ENCODE measurements at places on chromosomes 6 and 20. TPM values are rescaled to one million over a fixed set of nuclear protein-coding genes. Genes with fewer than 3 reads are reported as not detected.

Gene GABRR2
- total RNA-seq = not detected

Gene NDRG3
- total RNA-seq = 59.5 TPM

Gene PPIL6
- total RNA-seq = 8.8 TPM

- DNase-seq = no peak
Observed at GRCh38 chr6:47680051-47680450, 18.3 kb upstream of the ADGRF4 start.

GRCh38 chr20:56453352-56453751 lies 15.1 kb upstream of the RTF2 start:
- no peak for DNase-seq

- DNase-seq = no peak
Observed at GRCh38 chr6:161305860-161306259, 32.0 kb upstream of the AGPAT4 start.

GRCh38 chr6:39218868-39219567 lies 10.3 kb downstream of the KCNK5 start:
- peak; percentile 67 for DNase-seq

GRCh38 chr20:50704971-50705370 lies 13.6 kb upstream of the RIPOR3 start:
- DNase-seq = no peak

GRCh38 chr6:3742076-3742425 lies 9.5 kb downstream of the PXDC1 start:
- DNase-seq = no peak

GRCh38 chr20:17958373-17959256 lies 10.0 kb downstream of the SNX5 start:
- DNase-seq = no peak

DNA sequence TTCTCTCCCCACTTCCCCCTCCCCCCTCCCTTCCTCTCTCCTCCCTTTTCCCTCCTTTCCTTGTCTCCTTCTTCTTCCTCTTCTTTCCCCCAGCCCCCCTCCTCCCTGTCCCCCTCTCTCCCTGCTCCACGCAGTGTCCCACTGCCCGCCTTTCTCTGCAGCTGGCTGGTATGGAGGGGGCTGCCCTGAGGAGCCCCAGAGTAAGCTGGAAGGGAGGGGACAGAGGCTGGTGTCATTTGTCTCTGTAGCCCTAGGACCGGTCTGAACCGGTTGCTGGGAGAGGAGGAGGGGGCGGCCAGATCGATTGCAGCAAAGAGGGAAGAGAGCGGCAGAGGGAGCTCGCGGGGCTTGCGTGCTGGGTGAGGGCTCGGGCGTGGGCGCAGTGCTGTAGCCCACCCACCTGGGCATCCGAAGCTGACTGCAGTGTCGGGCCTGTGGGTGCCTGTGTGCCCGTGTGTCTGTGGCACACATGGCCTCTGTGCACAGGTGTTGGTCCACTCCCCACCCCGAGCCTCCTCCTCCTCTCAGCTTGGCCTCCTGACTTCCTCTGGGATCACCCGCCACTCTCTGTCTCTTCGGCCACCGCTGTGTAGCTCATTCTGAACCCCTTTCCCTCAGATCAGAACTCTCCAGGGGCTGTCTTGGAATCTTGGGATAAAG lies 50.6 kb downstream of the SRC start:
- no peak for DNase-seq

DNA sequence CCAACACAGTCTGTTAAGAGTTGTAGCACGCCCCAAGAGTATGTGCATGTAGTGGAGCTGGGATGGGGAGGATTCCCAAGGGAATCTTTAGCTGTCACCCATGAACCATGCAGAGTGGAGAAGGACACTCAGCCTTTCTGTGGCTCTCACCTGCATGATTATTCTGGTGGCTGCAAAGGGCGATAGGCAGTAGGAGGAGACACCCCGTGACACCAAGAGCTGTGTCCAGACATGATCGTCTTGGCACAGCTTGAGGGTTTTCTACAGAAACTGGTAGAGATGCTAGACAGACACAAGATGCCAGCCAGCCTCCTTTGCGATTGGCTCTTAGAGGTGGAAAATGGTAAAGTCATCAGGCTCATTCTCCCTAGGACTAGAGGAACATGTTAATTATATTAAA lies 3.1 kb upstream of the CSE1L start:
- no peak for DNase-seq

- DNase-seq = peak; percentile 97
Observed at GRCh38 chr6:158026054-158026900, 44.6 kb downstream of the SYNJ2 start.

- DNase-seq = no peak
Observed at GRCh38 chr6:106517706-106518105, 111.6 kb downstream of the RTN4IP1 start.

GRCh38 chr6:6696867-6697531 lies 108.5 kb downstream of the LY86 start:
- peak; percentile 88 for DNase-seq

GRCh38 chr6:144006736-144007477 lies 1.2 kb downstream of the PLAGL1 start:
- DNase-seq = peak; percentile 9

GRCh38 chr6:143061597-143062385 lies 1.1 kb downstream of the AIG1 start:
- DNase-seq = no peak

GRCh38 chr6:141158740-141159139 lies 974.0 kb upstream of the GJE1 start:
- no peak for DNase-seq

DNA sequence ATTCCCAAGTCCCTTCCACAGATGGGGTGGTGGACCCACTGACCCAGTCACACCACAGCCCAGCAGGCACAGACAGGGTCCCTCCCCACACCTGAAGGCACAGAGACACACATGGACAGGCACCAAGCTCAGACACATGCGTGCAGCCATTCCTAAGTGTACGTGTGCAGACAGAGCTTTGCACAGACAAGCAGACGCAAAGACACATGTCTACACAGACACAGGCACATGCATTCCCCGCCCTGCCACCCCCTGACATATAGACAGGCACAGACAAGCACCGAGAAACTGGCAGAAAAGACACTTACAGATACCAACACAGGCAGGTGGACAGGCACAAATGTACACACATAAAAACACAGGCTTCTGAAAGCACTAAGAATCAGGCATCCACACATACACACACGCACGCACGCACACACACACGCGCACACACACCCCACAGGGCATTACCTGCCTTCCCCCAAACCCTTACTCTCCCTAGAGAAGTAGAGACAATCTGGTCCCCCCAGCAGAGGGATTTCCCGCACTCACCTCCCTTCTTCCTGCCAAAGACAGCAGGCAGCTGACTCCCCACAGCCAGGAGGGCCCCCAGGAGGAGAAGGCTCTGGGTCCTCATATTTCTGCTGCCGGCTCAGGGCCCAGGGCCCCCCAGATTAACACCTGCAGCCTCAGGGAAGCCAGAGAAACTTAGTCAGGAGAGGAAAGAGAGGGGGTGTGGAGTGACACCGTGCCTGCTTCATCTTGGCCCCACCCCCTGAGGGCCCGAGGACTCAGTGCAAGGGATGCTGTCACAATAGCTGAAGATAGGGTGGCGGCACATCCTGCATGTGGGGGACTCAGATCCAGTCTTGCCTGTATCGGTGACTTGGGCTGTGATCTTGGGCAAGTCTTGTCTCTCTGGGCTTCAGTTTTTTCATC lies at the start of gene WFDC5:
WFDC5 (minus strand) TSS at position 710 of the 921 bp plus-strand sequence; CDS start at position 619, 91 bp downstream.
- DNase-seq = no peak

- peak; percentile 12 for DNase-seq
Observed at GRCh38 chr20:32114305-32114960, 4.9 kb downstream of the TM9SF4 start.

GRCh38 chr6:167898673-167899311 lies 72.1 kb downstream of the AFDN start:
- DNase-seq = no peak

DNA sequence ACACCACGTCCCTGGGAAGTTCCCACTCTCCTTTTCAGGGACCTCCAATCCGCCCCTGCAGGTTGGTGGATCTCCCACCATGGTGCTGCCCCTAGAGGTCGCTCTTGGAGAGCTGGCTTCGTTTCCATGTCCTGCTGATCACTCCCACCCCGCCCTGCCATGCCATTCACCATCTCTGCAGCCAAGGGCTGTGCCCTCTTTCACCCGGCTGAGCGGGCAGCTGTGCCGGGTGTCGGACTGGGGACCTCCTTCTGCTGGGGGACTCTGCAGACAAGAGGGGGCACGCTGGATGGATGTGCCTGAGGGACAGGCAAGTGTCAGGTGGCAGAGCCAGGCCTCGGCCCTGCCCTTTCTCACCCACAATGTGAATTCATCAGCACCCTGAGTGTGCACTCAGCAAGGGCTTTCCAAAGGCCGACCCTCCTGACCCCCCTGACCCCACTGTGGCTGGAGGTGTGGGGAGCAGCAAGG lies 347.0 kb downstream of the CDH4 start:
- DNase-seq = no peak

GRCh38 chr6:42690151-42690702 lies 32.2 kb downstream of the PRPH2 start:
- no peak for DNase-seq

GRCh38 chr6:41348934-41349333 lies 13.5 kb downstream of the NCR2 start:
- DNase-seq = no peak

GRCh38 chr6:133891149-133891926 lies 2.4 kb downstream of the TCF21 start:
- peak; percentile 85 for DNase-seq

- DNase-seq = no peak
Observed at GRCh38 chr20:48679599-48679998, 148.2 kb downstream of the PREX1 start.

GRCh38 chr6:85126485-85127167 lies 323.3 kb upstream of the NT5E start:
- DNase-seq = peak; percentile 45

DNA sequence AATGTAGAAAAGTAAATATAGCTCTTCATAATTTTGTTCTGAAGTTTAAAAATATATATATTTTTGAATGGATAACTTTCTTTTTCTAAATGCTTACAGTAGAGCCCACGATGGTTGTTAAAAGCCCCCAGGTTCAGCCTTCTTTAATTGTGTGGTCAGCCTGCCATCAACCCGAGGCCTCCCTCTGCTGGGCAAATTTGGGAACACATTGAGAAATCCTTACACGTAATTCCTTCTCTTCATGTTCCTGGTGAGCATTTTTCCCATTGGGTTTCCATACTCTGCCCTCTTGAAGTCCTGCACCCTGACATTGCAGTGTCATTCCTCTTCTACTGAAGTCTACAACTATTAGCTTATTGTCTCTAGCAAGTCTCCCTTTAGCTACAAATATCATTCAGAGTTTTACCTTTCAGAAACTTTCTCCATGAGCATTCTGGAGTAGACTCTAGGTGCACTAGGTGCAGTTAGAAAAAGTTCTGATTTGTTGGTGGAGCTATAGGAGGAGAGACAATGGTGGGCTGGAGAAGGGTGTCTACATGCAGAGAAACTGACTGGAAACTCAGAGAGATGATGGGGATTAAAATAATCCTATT lies 40.6 kb downstream of the TRIM38 start:
- peak; percentile 19 for DNase-seq

- DNase-seq = no peak
Observed at GRCh38 chr20:2059411-2059810, 42.2 kb upstream of the STK35 start.

GRCh38 chr6:34240329-34241248 lies 3.9 kb downstream of the HMGA1 start:
- no peak for DNase-seq

- no peak for DNase-seq
Observed at GRCh38 chr6:7183707-7184106, 75.9 kb downstream of the RREB1 start.

- DNase-seq = no peak
Observed at GRCh38 chr6:141169419-141169818, 963.3 kb upstream of the GJE1 start.

GRCh38 chr6:30814146-30815040 lies 69.9 kb upstream of the DDR1 start:
- DNase-seq = peak; percentile 81

DNA sequence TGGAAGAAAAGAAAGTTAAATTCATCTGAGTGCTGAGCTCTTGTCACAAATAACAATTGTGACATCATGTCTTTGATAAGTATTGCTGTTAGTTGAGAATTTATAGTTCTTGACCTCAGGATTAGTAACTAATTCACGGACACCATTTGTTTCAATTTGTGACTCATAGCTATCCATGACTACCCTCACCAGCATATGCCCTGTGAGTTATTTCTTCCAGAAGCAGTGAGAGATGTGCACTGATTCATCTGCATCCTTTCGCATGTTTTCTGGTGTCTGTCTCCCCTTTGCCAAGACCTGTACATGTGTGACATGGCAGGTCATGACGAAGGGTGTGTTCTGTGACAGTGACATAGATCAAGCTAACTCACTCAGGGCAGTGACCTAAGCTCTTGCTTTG lies 86.9 kb downstream of the SOBP start:
- DNase-seq = no peak

- no peak for DNase-seq
Observed at GRCh38 chr20:38957235-38957876, 4.8 kb upstream of the DHX35 start.

GRCh38 chr20:52129611-52130010 lies 62.0 kb downstream of the ZFP64 start:
- DNase-seq = no peak

DNA sequence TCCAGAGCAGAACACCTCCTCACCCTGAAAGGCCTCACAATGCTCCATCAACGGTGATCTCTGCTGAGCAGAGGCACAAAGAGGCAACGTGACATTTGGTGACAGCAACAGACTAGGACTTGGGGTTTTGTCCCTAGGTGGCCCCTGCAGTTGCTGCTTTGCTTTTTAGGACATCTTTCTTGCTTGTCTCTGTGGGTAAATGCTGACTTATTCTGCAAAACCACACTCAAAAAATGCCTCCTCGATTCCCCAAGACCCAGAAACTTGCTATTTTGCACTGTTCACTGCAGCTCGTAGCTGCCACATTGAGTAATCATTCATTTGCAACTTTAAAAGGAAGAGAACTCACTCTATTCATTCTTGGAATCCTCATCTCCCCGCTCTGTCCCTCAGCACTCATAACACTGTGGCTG lies 209.9 kb downstream of the LY86 start:
- no peak for DNase-seq

DNA sequence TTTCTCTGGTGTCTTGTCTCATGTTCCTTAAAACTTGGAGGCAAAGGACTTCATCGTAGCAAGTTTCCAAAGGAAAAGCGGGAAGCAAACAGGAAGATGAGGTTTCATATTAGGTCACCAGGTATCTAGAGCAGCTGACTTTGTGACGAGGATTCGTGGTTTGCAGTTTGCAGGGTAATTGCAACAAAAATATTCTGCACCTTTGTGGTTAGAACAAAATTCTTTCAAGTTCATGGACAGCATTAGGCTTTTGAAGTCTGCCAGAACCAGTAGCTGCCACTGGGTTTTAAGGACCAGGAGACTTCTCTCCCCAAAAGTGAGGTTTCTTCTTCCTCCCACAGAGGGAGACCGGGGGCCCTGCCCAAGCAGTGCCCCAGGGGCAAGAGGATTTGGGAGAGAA lies 63.4 kb downstream of the RPP40 start:
- no peak for DNase-seq

DNA sequence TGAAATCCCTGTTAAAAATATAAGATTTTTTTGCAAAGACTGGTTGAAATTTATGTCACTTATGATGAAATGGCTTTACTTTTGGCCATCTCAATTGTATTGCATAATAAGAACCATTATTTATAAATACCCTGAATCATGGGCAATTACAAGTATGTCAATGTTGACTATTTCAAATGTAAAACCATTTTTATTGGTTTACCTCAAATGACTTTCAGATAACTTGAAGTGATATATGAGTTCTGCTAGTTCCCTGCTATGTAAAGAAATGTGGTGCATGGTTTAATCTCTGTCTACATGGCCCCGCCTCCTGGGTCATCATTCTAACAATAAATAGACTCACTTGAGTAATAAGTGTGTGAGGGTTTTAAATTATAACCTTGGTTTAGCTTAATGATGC lies 275.6 kb upstream of the PREP start:
- no peak for DNase-seq
